Glomerular endothelial cell (primary cell): ENCODE measurements at places on chromosomes 16 and 17. TPM values are rescaled to one million over a fixed set of nuclear protein-coding genes. Genes with fewer than 3 reads are reported as not detected.

The KRTAP4-6 gene
- total RNA-seq: not detected in 2 replicates

The CAVIN1 gene
- 741 and 765 TPM in 2 replicates for total RNA-seq

The NEUROD2 gene
- total RNA-seq: not detected in 2 replicates

The SPNS3 gene
- 0.23 and 0.24 TPM in 2 replicates for total RNA-seq

The NTN1 gene
- total RNA-seq: 0.82 TPM in 2 replicates

The TBCD gene
- 101 and 144 TPM in 2 replicates for total RNA-seq

The KRTAP2-3 gene
- 1.8 and 5.4 TPM in 2 replicates for total RNA-seq

The CSHL1 gene
- not detected in 2 replicates for total RNA-seq

The NTN3 gene
- total RNA-seq: 0.35 TPM in 1 of 2 replicates, not detected in the other

The SGCA gene
- total RNA-seq: not detected in 2 replicates
